ENCODE measurements at places on chromosomes 5 and 9.

- DNase-seq = no peak
These were observed 19.5 kb upstream of the RAB14 start for GRCh38 chr9:121220996-121221663.

GRCh38 chr9:9752722-9753121 lies 860.1 kb downstream of the PTPRD start:
- no peak for DNase-seq

DNA sequence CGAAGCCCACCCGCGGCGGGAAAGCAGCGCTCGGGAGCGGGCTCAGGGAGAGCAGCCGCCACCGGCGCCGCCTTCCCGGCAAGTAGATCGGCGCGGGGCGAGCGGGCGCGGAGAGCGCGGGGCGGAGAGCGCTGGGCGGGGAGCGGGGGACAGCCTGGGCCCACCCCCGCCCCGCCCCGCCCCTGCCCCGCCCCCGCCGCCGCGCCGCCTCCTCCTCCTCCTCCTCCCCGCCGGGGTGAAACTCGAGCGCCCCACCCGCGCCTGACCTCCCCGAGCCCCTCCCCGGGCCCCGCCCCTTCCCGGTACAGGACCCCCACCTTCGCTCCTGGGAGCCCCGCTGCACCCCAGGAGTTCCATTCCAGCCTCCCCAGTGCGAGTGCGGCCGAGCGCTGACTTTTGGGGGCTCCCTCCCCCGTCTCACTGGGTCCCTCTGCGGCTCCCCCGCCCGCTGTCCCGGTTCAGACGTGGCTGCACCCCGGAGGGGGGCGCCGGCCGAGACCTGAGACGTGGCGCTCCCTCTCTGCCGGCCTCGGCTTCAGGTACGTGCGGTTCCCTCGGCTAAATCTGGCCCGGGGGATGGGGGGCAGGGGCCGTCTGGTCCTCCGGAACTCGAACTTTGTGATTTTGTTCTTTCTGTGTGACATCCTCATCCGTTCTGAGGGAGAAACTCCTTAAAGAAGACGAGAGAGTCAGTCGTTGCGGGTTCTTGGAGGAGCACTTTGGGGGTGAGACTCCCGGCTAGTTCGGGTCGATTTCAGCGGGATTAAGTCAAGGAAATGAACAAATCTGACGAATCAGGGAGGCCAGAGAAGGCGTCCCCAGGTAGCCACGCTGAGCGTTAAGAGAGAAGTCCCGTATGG lies at the start of gene SEMA5A:
Gene SEMA5A, minus strand, starts transcription at position 84 of the 860 bp plus-strand sequence. CDS start 166,129 bp downstream, outside the sequence.
- DNase-seq = no peak

DNA sequence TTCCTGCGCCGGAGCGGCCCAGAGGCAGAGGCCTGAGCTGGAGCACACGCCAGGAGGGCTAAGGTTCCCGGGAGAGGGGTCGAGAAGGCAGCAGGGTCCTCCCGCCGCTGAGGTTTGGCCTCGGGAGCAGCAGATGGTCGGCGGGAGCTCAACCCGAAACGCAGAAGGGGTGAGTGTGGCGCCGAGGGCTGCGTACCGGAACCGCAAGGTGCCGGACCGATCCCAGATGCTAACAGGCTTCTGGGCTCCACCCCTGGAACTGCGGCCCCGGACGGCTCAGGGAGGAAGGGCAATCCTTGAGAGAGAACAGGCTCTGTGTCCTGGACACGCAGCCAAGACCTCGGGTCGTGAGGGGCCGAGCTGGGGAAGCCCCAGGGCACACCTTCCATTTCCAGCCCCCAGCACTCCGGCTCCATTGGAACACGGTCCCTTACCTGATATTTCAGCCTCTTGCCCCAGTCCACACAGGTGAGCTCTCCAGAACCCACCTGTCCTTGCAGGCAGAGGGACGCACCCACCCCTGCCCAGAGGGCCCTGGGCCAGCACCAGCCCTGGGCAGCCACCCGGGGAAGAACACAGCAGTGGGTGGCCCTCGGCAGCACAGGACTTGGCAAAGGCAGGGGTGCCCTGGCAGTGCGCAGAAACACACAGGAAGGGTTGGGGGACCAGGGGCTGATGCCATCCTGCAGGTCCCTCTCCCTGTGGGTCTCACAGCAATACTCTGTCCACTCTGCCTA lies 1.4 kb downstream of the LHX3 start:
- no peak for DNase-seq

- no peak for DNase-seq
These were observed 12.8 kb downstream of the PAEP start for GRCh38 chr9:135574331-135574730.

- no peak for DNase-seq
These were observed 133.4 kb downstream of the SUSD1 start for GRCh38 chr9:112041536-112042243.

DNA sequence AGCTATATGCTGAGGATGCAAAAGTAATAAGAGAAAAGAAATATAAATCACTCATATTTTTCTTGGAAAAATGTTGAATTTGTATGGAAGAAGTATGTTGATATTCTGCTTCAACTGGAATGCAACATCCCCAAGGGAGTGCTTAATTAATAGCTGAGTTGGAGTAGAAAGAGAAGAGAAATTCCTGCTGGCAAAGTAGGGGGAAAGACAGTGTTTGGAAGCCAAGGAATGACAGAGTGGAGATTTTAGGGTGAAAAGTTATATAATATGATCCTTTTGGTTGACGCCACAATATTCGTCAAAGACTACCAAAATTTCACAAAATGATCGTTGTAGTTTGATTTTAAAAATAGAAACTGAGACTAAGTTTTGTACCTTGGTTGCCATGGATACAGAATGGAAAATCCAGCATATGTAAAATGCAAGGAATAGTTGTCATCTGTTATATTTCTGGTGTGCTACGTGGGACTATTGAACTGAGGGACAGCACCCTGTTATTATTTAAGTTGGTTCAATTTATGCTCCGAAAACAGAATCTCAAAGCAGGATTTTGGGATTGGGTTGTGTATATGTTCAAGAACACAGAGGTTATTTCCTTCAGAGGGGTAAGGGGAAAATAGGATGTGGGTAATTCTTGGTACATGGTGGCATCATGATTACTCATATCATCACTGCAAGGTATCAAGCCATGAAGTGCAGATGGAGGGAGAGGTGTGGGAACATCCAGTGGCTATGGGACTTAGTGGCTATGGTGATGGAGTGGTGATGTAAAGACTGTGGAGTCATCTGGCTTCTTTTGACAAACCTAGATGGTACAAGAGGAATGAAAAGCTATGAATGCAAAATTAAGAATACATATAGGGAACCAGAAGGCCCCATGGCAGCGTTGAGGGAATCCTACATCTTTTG lies 61.0 kb downstream of the SUB1 start:
- no peak for DNase-seq

GRCh38 chr5:84634256-84634655 lies 249.6 kb upstream of the EDIL3 start:
- no peak for DNase-seq

DNA sequence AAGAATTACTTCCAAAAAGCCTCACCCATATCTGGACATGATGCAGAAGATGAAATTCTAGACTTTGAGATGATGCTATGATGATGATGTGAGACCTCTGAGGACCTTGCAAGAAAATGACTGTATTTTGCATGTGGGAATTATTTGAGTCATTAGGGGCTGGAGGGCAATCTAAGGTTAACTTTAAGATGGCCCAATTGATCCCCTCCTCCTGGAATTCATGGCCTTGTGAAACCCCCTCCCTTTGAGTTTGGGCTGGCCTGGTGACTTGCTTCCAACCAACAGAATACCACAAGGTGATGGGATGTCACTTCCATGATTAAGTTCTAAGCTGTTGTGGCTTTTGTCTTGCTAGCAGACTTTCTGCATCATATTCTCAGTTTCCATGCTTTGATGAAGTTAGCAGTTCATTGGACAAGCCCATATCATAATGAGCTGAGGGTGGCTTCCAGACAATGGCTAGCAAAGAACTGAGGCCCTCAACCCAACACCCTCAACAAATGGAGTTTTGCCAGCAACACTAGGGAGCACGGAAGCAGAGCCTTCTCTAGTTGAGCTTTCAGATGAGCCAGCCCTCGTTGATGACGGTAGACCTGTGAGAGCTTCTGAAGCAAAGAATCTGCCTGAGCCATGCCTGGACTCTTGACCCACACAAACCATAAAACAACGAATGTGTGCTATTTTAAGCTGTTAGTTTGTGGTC lies 7.4 kb upstream of the AMACR start:
- DNase-seq = no peak

- DNase-seq = peak; percentile 86
These were observed 39.8 kb upstream of the RANBP6 start for GRCh38 chr9:6055216-6055615.

DNA sequence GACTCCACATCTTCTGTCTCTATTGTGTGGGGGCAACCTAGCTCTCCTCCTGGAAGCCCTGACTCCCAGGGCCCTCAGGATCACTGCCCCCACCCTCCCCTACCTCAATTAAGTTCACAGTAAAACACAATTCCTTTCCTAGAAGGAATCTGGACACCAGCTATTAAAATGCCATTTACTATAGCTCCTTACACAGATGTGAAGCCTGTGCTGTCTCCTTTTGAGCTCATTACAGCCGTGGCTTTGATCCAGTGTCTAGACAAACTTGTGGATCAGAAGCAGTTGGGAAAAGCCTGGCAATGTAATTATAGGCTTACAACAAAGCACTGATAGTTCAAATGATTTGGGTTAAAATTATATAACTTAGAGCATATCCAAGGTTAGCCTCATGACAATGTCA lies 107.0 kb upstream of the SMIM23 start:
- no peak for DNase-seq

GRCh38 chr5:132829742-132830435 lies 558 bp downstream of the SHROOM1 start:
- DNase-seq = peak; percentile 63

- DNase-seq = no peak
These were observed 58.2 kb downstream of the NDFIP1 start for GRCh38 chr5:142166754-142167153.

- DNase-seq = no peak
These were observed 178.3 kb upstream of the ACOT12 start for GRCh38 chr5:81572201-81572600.

GRCh38 chr9:104795082-104795481 lies 31.2 kb downstream of the NIPSNAP3B start:
- DNase-seq = no peak

DNA sequence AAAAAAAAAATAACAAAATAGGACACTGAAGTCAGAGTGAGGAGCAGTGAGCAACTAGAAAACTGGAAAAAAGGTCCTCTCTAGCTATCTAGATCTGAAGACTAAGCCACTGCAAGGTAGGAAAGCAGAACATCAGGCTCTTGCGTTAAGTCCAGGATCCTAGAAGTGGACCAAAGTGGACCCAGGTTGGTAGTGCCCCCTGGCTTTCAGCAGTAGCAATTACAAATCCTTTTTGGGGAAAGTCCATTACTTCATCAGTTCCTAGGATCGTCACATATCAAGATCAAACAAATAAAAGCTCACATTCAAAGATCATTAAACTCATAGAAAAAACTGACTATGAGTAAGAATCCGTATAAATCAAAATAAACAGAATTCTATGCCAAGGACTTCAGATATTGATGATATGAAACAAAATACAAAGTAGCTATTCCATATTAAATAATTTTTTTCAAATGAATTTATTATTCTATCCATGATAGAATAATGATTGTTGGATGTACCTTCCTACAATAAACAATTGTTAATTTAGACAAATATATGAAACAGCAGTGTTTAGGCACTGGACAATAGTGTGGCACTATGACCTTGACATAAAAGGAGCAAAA lies 6.5 kb upstream of the RICTOR start:
- DNase-seq = no peak

DNA sequence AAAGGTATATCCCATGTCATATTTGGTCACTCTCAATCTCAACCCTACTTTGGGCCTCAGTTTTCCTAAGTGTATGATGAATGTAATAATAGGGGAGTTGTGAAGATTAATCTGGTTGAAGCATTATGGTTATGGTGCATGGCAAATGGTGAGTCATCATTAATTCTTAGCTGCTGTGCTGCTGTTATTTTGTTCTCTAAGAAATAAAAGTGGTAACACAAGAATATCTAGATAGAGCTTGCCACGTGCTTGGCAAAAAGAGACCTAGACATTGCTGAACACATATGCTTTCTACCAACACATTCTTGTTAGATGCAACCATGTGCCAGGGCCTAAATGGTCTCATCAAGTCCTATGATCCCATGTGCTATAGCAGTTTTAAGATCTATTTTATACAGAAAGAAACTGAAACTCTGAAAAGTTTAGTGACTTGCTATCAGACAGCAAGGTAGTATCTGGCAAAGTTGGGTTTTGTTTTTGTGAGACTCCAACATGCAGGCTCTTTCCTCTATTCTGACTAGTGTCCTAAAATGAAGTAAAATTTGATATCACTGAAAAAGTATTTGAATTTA lies 699.9 kb upstream of the MEF2C start:
- no peak for DNase-seq

DNA sequence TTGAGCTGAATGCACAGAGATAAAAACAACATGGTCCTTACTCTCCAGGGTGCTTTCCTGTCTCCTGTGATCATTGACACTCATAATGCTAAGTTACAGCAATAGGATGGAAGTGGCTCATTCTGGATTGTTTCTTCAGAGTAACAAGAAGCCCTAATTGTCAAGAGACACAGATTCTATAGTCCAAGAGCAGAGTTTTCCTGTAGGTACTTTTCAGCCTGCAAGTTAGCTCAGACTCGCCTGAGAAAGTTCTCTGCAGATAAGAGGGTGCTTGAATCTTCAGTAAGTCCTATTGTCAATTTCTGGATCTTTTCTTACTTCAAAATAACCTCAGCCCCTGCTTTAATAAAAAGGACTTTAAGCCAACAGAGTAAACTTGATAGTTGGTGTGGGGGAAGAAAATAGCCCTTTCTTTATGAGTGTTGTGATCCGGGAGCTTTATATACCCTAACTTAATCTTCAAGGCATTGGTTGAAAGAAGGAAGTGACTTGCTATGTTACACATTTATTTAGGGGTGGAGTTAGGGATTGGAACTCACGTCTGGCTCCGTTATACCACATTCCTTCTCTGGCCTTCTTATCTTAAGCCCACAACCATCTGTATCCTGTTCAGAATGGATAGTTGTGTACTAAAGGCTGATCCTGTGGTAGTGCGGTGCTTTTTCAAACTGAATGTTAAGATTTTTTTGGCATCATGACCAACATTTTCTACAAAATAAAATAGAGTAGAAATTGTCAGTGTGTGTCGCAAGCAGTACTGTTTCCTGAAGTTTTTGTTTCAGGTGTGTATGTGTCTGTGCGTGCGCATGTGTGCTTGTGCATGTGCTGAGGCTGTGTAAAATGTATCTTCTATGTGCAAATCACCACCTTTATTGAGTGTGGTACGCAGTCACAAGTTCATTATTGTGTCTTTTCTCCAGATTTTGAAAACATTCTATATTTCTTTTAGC lies 173.9 kb downstream of the WDR70 start:
- peak; percentile 87 for DNase-seq
